ENCODE measurements at places on chromosomes 11 and 22. TPM values are rescaled to one million over a fixed set of nuclear protein-coding genes. Genes with fewer than 3 reads are reported as not detected.

GRCh38 chr11:120061036-120061760, 76.7 kb downstream of the TRIM29 start:
- peaks cover 55% of the 10 kb centered on the region for H3K4me1 ChIP-seq
- no peaks in the 10 kb centered on the region for H3K27me3 ChIP-seq
- H3K4me3 ChIP-seq = no peak overlapping the region
- H3K36me3 ChIP-seq = no peaks in the 10 kb centered on the region
- H3K27ac ChIP-seq = no peak overlapping the region

DNA sequence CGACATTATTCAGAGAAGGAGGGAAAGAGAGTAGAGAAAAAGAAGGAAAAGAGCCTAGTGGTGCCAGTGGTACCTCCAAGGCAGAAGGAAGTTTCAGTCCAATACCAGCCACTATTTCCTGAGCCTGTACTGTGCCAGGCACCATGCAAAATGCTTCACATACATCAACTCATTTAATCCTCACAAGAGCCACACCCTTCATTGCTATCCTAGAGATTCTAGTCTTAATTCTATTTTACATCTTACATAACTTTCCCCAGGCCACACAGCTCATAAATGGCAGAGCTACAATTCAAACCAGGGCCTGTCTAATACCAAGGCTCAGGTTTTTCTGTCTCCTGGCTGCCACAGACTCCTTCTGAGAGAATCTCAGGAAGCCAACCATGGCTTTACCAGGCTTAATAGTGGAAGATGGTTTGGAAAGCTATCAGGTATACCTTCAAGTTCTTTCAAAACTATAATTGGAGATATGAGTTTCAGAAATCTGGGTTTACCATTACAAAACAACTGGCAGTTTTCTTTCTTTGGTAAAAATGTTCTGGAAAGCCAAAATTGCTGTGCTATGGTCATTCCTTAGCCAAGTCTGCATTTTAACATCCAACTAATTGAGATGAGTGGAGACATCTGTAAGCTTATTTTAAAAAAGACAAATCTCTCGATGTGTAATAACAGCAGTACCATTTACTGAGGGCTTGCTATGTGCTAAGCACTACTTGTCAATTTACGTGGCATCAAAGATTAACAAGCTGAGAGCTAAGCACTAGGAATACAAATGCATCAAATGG, 225.1 kb upstream of the PITPNB start:
- H3K27me3 ChIP-seq = no peaks in the 10 kb centered on the region
- H3K27ac ChIP-seq = no peak overlapping the region
- peaks cover 46% of the 10 kb centered on the region for H3K4me1 ChIP-seq
- H3K4me3 ChIP-seq = no peak overlapping the region

DNA sequence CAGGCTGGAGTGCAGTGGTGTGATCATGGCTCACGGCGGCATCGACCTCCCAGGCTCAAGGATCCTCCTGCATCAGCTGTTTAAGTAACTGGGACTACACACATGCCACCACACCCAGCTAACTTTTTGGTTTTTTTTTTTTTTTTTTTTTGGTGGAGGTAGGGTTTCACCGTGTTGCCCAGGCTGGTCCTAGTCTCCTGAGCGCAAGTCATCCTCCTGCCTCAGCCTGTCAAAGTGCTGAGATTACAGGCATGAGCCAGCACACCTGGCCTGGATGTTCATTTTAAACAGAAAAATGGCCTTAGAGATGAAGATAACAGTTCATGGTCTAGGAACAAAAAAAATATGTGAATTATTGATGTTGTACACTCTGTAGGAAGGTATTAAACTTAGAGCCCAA, 13.6 kb upstream of the SLC25A18 start:
- no peak overlapping the region for H3K27ac ChIP-seq
- no peaks in the 10 kb centered on the region for H3K27me3 ChIP-seq
- DNase-seq = no peak
- no peaks in the 10 kb centered on the region for H3K4me1 ChIP-seq

GRCh38 chr11:130913268-130913667, 3.0 kb downstream of the SNX19 start:
- H3K36me3 ChIP-seq = peaks cover 21% of the 10 kb centered on the region
- H3K4me1 ChIP-seq = peaks cover 59% of the 10 kb centered on the region
- no peak for DNase-seq
- H3K27me3 ChIP-seq = no peaks in the 10 kb centered on the region

- H3K4me1 ChIP-seq = peaks cover 54% of the 10 kb centered on the region
- H3K27ac ChIP-seq = peak overlapping the region; percentile 84
- no peaks in the 10 kb centered on the region for H3K27me3 ChIP-seq
- no peak for DNase-seq
These were observed 3.4 kb downstream of the KCNK7 start for GRCh38 chr11:65591939-65592857.

DNA sequence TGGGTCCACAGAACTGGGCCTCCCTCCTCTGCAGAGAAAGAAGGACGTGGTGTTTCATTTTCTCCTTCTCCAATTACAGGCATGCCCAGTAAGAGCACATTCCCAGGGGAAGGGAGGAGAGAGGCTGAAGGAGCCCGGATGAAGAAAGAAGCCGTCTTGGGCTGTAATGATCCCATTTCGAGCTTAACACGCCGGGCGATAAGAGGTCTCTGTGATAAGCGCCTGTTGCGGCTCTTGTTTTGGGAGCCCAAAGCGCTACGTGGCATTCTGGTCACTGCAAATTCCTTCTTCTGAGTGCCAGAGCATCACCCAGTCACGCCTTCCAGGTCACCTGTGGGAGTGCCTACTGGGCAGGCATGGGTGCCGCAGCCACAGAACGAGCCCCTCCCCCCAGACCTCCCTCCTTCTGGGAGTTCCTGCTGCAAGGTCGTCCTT, 57.5 kb downstream of the ANO1 start:
- H3K27ac ChIP-seq = no peak overlapping the region
- H3K27me3 ChIP-seq = no peaks in the 10 kb centered on the region
- DNase-seq = no peak
- no peak overlapping the region for H3K4me3 ChIP-seq
- H3K36me3 ChIP-seq = no peaks in the 10 kb centered on the region

- no peak overlapping the region for H3K27ac ChIP-seq
- no peaks in the 10 kb centered on the region for H3K4me1 ChIP-seq
- H3K27me3 ChIP-seq = peaks cover 80% of the 10 kb centered on the region
- no peak overlapping the region for H3K4me3 ChIP-seq
- DNase-seq = no peak
These were observed 5.2 kb downstream of the MRGPRE start for GRCh38 chr11:3226846-3227567.

- no peaks in the 10 kb centered on the region for H3K27me3 ChIP-seq
- no peaks in the 10 kb centered on the region for H3K4me1 ChIP-seq
- DNase-seq = no peak
- H3K4me3 ChIP-seq = no peak overlapping the region
These were observed 6.0 kb downstream of the DDX25 start for GRCh38 chr11:125910226-125910849.

DNA sequence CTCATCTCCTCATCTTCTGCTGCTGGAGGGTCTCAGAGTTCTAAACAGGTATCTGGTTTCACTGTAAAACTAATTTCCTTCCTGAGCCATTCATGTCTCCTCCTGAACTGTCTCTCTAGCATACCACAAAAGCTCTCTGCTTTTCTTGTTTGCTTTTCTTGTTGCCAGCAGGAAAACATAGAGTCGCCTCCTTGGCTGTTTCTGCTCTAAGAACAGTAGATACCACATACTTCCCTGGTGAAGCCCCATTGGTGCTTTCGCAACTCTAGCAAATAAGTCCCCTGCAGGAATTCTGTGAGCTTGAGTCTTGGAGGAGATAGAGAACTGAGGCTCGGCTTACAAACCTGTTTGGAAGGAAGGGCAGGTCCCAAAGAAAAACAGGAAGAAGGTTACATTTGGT, 7.0 kb downstream of the DIXDC1 start:
- DNase-seq = no peak
- no peaks in the 10 kb centered on the region for H3K36me3 ChIP-seq
- H3K4me3 ChIP-seq = no peak overlapping the region
- H3K27ac ChIP-seq = peak overlapping the region; percentile 58
- peaks cover 20% of the 10 kb centered on the region for H3K4me1 ChIP-seq
- H3K27me3 ChIP-seq = no peaks in the 10 kb centered on the region

DNA sequence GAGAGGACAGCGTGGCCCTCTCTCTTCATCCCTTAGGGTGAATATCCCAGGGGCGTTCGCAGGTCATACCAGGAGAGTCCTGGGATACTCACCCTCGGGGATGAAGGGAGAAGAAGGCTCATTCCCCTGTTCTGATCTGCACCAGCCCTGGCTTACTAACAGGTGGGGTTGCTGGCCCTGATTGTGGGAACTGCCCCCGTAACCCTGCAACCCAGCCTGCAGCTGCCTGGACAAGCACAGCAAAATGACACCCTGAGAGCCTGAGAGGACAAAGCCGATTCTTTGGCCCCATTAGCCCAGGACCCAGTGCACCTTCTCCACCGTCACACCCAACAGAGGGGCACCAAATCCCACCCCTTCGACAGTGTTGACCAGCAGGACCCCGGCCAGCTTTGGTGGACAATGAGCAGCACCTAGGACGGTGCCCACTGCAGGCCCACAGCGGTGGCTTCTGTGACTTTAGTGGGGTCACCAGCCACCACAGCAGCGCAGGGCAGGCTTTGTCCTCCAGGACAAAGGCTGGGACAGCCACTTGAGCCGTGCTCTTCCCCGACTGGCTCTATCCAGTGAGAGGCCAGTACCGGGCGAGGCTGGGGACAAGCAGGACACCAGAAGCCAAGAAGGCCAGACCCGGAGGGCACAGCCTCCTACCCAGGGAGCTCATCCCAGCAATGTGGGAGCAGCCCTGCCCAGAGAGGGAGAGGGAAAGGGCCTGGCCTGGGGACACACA, 98.5 kb upstream of the RTL6 start:
- no peak for DNase-seq
- H3K36me3 ChIP-seq = no peaks in the 10 kb centered on the region
- no peak overlapping the region for H3K27ac ChIP-seq
- peaks cover 83% of the 10 kb centered on the region for H3K27me3 ChIP-seq
- H3K4me1 ChIP-seq = no peaks in the 10 kb centered on the region

GRCh38 chr11:68357568-68357967, 45.2 kb downstream of the LRP5 start:
- peaks cover 11% of the 10 kb centered on the region for H3K4me1 ChIP-seq
- no peaks in the 10 kb centered on the region for H3K27me3 ChIP-seq
- DNase-seq = no peak
- H3K4me3 ChIP-seq = no peak overlapping the region
- H3K27ac ChIP-seq = peak overlapping the region; percentile 22

The RPL3 gene
- total RNA-seq = 2,891 TPM

GRCh38 chr11:8221917-8222495, 41.7 kb downstream of the LMO1 start:
- no peaks in the 10 kb centered on the region for H3K27me3 ChIP-seq
- no peak for DNase-seq
- peaks cover 8% of the 10 kb centered on the region for H3K4me1 ChIP-seq
- H3K4me3 ChIP-seq = no peak overlapping the region
- no peaks in the 10 kb centered on the region for H3K36me3 ChIP-seq

DNA sequence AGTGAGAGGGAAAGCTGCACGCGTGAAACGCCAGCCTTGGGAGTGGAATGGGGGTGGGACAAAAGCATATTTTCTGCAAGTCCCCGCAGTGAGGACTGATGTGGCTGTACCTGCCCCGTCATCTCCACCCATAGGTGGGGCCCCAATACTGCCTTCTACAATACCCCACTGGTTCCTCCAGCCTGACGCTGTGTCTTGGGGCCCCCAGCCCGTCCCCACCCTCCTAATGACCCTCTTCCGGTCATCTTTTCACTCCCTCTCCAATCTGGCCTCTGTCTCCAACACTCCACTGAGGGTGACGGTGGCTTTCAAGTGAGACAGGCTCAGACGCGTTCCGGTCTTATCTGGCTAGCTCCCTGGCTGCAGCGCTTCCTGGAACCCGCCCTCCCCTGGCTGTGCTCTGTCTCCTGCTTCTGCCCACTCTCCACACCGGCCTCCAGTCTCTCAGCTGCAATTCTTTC, 104.2 kb downstream of the MICAL3 start:
- H3K27me3 ChIP-seq = no peaks in the 10 kb centered on the region
- no peaks in the 10 kb centered on the region for H3K36me3 ChIP-seq
- peaks cover 58% of the 10 kb centered on the region for H3K4me1 ChIP-seq
- no peak for DNase-seq

GRCh38 chr22:17562906-17563870, at the start of gene SLC25A18:
SLC25A18 (plus strand) TSS chr22:17563498; CDS start chr22:17579945, 16,447 bp downstream.
- peak within 1 kb of the TSS; percentile 55 for H3K27ac ChIP-seq
- no peak for DNase-seq
- no peaks in the 10 kb centered on the region for H3K36me3 ChIP-seq
- H3K27me3 ChIP-seq = no peaks in the 10 kb centered on the region
- H3K4me1 ChIP-seq = no peaks in the 10 kb centered on the region
- no peak within 1 kb of the TSS for H3K4me3 ChIP-seq

The INPP5J gene
- total RNA-seq = 0.57 TPM

GRCh38 chr22:50118557-50119168, 28.9 kb downstream of the MOV10L1 start:
- no peak overlapping the region for H3K4me3 ChIP-seq
- no peaks in the 10 kb centered on the region for H3K36me3 ChIP-seq
- no peaks in the 10 kb centered on the region for H3K27me3 ChIP-seq
- no peak for DNase-seq
- peaks cover 26% of the 10 kb centered on the region for H3K4me1 ChIP-seq

DNA sequence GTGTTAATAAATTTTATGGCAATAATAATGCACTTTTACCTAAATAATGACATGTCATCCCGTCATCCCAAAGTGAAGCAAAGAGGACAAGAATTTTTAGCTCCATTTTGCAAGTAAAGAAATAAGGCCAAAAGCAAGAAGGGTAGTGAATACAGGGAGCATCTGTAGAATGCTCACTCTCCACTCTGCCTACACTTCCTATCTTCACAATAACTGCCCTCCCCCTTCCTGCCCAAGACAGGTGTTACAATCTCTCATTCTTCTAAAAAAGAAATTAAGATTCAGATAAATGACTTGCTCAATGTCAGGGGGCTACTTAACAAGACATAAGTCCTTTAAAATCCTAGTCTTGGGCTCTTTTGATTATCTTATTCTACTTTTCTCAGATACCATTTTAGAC, 8.9 kb downstream of the RDX start:
- no peak overlapping the region for H3K4me3 ChIP-seq
- no peak for DNase-seq
- peaks cover 2% of the 10 kb centered on the region for H3K4me1 ChIP-seq
- no peaks in the 10 kb centered on the region for H3K36me3 ChIP-seq

The VSIG10L2 gene
- not detected for total RNA-seq

- H3K36me3 ChIP-seq = no peaks in the 10 kb centered on the region
- no peaks in the 10 kb centered on the region for H3K4me1 ChIP-seq
- no peak overlapping the region for H3K4me3 ChIP-seq
These were observed 19.3 kb upstream of the TMEM9B start for GRCh38 chr11:8983552-8983951.

GRCh38 chr11:96167203-96167758, 175.7 kb downstream of the MAML2 start:
- H3K4me1 ChIP-seq = peaks cover 5% of the 10 kb centered on the region
- H3K36me3 ChIP-seq = no peaks in the 10 kb centered on the region
- H3K27ac ChIP-seq = no peak overlapping the region
- H3K27me3 ChIP-seq = no peaks in the 10 kb centered on the region
- no peak for DNase-seq

DNA sequence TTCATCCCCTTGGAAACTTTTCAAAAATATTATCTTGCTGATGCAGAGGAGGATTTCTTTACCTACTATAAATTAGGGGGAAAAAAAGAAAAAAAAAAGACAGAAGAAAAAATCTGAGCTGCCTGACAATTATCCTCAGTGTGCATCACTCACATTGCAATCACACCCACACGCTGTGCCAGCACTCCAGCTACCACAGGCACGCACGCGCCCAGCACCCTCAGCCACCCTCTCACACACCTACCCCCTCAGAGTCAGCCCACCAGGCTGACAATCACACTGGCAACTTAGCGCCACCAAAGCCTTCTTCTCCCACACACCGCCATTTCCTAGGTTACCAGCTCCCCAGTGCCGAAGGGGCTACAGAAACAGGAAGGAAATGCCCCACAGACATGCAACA, 236.1 kb downstream of the KCNA4 start:
- no peak for DNase-seq
- H3K4me1 ChIP-seq = no peaks in the 10 kb centered on the region
- H3K36me3 ChIP-seq = no peaks in the 10 kb centered on the region
- H3K4me3 ChIP-seq = no peak overlapping the region
- H3K27me3 ChIP-seq = no peaks in the 10 kb centered on the region
